Ammon's horn (tissue), 1 donor: ENCODE measurements at places on chromosomes 2 and 18.

DNA sequence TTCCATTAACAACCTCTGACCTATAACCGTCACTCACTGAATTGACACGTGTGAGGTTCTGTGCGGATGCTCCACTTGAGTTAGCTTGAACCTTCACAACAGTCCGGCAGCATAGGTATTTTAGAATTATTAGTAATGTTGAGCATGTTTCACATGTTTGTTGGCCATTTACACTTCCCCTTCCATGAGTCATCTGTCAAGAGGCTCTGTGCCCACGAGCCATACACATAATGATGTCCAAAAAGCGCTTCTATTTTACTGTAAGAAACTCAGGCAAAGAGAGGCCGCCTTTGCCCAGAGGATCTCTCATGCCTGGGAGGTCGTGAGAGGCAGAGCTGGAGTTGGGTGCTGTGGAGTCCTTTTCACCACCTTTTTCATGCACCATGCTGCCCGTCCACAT lies 28.9 kb upstream of the TMEM214 start:
- DNase-seq, result no peak

- no peak for DNase-seq
Measured at GRCh38 chr2:237570776-237571335, 4.5 kb downstream of the PRLH start.

DNA sequence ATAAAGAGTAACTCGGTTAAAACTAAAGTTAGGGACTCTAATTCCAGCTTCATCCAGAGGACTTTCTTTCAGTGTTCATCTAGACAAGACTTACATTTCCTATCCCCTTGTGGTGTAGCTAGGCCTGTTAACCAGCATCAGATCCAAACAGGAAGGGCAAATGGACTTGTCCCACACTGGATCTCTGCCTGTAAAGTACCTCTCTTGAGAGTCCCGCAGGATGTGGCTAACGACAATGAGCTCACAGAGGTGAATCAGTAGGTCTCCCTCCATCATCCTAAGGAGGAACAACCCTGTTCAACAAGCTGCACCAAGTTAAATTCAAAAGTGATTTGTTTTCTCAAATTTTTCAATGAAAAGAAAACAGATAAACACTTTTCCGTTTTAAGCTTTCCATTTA lies 412.3 kb upstream of the RGPD4 start:
- no peak for DNase-seq

DNA sequence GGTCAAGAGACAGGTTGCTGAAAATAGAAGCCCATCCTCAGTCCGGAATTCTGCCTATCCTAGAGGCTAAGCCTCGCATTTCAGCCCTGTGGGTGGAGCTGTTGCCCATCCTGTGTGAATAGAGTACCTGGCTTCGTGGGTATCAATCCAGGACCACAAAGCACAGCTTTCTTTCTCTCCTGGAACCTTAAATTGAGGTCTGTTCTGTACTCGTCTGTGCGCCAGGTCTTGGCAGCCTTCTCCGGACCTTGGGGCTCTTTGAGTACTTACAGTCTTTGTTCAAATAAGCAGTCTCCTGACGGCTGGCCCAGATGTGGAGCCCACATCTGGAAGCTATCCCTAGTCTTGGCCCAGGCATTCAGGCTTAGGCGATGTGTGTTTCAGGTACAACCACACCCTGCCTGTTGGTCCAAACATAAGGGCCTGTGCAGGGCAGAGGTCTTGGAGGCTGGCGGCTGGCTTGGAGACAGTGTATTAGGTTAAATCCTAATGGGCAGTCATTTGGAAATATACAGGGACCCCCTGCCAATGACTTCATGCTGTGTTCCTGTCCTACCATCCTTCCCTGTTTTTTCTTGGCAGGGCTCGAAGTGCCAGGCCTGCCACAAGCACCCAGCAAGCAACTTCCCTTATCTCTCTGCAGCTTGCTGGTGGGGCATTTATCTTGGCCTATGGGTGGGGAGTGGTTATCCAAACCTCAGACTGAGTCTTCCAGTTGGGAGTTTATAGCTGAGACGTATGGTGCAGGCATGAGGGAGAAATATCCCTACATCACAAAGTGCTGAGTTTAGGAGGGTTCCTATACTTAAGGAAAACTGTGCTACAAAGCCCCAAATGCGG lies 294.1 kb downstream of the BCL2 start:
- peak; percentile 16 for DNase-seq

DNA sequence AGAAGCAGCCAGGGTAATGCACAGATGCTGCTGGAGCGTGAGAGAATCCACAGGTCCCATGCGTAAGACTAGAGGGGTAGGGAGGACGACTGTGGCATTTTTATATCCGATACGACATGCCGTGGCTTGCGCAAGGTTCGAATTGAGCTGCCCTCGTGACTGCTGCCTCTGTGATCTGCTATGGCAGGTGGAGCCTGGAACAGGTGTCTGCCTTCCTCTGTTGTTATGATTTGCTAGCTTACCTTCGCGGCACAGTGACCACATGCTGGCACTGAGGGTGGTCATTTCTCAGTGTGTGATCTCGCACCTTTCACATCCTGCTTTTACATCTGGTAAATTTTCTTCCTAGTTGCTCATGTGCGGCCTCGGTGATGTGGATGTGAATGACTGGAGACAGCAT lies 240.2 kb downstream of the ALPK2 start:
- no peak for DNase-seq

- no peak for DNase-seq
Measured at GRCh38 chr2:207238831-207239701, 73.3 kb upstream of the KLF7 start.

DNA sequence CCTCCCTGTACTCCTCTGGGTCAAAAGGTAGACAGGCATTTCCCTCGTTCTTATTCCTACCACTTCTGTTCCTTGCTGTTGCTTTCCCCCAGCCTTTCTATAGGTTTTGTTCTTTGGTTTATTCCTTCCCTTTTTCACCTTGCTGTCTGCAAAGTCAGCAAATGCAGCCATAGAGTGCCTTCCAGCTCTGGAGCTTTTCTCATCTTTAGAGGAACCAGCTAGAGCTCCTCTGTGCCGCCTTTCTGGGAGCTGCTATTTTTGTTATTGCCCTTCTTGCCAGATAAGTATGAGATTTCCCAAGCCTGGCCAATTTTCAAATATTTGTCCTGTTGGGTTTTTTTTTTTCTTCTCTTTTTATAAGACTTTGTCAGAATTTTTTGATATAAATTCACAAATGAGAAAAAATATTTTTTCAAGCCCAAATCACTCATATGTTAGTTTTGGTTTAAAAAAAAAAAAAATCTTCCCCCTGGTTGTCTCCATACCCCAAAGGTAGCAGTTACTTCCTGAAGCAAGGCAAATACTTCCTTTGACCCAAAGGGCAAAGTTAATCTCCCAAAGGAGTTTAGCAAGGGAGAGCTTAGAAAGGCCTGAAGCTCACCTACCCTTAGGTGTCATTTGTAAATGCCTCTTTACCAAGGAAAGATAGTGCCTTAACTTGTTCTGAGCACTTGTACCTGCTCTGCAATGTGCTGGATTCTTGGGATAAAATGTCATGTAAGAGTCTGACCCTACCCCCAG lies 5.1 kb upstream of the TTC27 start:
- peak; percentile 31 for DNase-seq

- no peak for DNase-seq
Measured at GRCh38 chr2:72015266-72015665, 132.4 kb downstream of the CYP26B1 start.

- no peak for DNase-seq
Measured at GRCh38 chr18:71630696-71631095, 913.4 kb downstream of the CBLN2 start.

GRCh38 chr18:30361864-30362540 lies 680.5 kb downstream of the DSC3 start:
- DNase-seq, result no peak

DNA sequence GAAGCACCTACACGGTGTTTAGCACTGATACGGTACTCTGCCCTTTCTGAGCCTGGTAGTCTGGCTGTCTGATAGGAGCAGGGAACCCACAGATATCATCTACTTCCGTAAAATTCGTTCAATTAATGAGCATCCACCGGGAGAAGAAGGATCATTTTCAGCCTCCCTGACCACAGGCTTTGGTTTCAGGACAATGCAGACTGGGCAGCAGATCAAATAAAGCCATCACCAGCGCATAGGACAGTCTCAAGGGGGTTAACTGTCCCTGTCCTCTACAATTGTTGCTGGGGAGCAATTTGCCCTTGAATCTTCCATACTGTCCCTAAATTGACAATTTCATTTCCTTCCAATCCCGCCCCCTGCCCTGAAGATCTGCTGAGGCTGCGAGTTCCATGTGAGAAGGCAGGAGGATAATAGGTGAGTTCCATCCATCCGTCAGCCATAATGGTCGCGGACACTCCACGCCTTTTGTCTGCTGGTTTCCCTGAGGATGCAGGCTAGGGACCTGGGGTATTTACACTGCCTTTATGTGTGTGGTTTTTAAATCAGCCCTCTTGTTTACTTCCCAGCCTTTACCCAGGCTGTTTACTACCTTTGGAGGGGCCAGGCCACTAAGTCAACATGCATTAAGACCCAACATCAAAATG lies 110.0 kb downstream of the MYCN start:
- no peak for DNase-seq

- DNase-seq, result no peak
Measured at GRCh38 chr2:56014046-56014730, 90.6 kb upstream of the EFEMP1 start.

DNA sequence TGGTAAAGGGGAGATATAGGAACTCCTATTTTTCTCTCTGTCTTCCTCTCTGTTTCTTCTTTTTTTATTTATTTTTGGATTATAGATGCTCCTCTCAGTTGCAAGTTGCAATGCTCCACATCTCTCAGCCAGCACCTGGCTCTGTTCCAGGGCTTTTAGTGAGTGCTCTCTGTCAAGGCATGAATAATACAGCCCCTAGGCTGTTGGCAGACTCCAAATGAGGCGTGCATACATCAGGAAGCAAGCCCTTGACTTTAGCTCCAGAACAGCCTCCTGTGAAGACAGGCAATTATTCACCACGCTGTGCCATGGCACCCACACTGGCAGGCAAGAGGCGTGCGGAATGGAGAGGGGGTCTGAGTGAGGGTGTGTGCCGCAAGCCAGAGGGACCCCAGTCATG lies 228.1 kb upstream of the PXDN start:
- DNase-seq, result peak; percentile 78

DNA sequence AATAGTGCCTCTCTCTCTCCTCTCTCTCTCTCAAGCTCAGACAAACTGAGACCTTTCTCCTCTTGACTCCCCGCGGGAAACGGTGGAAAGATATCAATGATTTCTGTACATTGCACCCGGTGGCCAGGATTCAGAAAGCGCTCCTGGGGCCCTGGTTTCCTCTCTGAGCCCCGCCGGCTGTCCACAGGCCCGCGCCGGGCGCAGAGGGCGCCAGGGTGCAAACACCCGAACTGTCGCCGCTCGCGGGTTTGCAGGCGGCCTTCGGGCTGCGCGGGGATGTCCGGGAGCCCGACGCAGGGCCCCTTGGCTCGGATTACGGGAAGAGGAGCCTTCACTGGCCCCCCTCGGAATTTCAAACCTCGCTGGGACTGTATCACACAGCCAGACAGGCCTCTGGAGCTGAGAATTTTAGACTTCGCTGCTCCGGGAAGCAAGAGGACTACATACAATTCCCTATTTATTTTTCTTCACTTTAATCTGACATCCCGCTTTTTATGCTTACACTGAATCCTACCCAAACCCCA lies 5.2 kb upstream of the EN1 start:
- no peak for DNase-seq

- no peak for DNase-seq
Measured at GRCh38 chr2:50018921-50019320, 864.6 kb upstream of the FSHR start.

DNA sequence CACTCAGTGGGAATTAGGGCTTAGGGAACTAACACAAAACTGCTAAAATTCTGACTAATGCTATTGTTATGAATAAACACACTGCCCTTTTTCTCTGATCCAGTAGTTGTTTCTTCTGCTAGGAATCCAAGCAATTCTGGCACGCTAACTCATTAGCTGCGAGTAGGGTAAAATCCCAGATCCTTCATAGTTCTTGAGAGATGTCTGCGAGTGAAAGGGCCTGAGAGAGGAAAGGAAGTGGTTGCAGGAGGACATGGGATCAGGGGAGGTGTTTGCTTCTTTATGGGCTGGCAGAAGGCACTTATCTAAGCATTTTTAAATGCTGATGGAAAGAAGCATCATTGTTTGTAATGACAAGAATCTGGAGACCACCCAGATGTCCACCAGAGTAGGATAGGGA lies 9.4 kb downstream of the MAP3K19 start:
- DNase-seq, result no peak

GRCh38 chr2:216908300-216908699 lies 48.4 kb upstream of the TNP1 start:
- DNase-seq, result no peak

- DNase-seq, result no peak
Measured at GRCh38 chr2:145741636-145742035, 1221.7 kb upstream of the ZEB2 start.

GRCh38 chr2:220811952-220812570 lies 760.0 kb downstream of the EPHA4 start:
- DNase-seq, result no peak

DNA sequence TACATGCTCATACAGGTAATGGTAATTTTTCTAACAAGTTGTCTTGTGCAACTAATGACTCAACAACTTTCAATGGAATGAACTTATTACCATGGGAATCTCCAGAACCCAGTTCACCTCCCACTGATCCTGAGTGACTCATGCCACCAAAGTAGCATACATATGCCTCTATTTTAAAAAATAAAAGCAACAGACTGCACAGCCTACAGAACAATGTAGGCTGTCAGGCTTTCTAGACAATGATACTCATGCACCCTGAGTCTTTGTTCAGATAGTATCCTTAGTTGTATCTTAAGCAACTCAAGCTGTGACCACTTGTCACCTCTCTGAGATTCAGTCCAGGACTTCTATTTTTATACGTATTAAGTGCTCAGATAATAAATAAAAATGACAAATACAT lies 531.0 kb upstream of the SETBP1 start:
- DNase-seq, result peak; percentile 43

- peak; percentile 79 for DNase-seq
Measured at GRCh38 chr2:109331896-109332848, 203.2 kb downstream of the SH3RF3 start.

GRCh38 chr2:110732422-110733413 lies at the start of gene ACOXL:
ACOXL (plus strand) TSS chr2:110732573; CDS start chr2:110768390, 35,817 bp downstream.
- DNase-seq, result no peak

DNA sequence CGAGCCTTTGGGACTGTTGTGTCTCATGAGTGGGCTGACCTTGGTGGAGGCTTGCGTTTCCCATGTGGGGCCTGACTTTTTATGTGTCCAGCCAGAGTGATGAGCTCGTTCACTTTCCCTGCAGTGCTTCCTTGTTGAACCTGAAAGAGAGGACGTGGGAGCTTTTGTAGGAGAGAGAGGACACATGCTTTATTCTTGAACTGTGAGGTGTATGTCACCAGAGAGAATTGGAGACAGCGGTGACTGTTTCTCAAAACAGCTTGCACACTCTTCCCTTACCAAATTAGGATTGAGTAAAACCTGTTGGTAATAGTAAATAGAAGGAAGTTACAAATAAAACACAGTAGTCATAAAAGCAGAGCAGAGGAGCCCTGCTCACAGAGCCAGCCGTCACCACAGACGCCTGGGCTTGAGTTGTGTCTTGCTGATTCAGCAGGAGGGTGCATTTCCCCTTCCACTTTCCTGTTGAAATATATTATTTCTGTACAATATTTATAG lies 60.7 kb downstream of the INPP4A start:
- DNase-seq, result peak; percentile 60
